Stimulated activated CD8-positive, alpha-beta memory T cell treated with anti-CD3 and anti-CD28 coated beads, Interleukin-7, amount 100 ng/mL, for 1 hour (primary cell): ENCODE measurements at places on chromosomes 6 and 20.

DNA sequence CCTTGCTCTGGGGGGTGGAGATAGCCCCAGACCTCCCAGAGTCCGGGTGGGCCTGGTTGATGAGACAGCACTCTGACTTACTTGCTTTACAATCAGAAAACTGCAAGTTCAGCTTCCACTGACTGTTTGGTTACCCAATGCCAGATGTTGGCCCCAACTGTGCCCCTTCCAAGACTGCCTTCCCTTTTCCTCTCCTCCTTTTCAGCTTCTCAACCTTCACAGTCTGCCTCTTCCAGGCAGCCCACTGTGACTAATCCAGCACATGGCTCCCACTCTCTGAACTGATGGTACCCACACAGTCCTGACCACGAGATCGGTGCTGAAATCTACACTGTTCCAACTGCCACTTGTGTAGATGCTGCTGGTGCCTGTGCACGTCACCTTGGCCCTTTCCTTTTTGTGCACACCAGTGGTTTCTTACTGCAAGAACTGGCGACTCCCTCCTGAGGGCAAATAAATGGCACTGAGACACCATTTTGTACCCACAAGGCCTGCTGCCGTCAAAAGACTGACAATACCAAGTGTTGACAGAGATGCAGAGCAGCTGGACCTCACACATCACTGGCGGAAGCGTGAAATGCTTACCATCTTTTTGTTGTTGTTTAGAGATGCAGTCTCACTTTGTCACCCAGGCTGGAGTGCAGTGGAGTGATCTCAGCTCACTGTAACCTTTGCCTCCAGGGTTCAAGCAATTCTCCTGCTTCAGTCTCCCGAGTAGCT is 1.8 kb upstream of the ARFGAP1 start:
- no peak for DNase-seq

DNA sequence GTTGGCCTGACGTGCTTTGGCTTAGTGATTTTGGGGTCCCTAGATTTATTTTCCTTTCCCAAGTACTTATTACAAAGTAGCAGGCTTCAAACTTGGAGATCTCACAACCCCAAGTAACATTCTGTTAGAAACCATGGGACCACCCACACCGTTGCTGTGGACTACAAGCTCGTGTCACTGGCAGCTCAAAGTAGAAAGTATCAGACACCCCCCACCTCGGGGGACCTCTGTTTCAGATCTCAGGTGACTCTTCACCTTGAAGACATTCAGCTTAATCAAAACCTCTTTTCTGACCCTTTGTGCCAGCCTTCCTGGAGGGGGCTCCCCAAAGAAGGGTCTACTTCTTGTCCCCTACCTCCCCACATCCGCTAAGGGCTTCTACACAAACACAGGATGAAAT is 15.7 kb upstream of the MYT1 start:
- no peak for DNase-seq

DNA sequence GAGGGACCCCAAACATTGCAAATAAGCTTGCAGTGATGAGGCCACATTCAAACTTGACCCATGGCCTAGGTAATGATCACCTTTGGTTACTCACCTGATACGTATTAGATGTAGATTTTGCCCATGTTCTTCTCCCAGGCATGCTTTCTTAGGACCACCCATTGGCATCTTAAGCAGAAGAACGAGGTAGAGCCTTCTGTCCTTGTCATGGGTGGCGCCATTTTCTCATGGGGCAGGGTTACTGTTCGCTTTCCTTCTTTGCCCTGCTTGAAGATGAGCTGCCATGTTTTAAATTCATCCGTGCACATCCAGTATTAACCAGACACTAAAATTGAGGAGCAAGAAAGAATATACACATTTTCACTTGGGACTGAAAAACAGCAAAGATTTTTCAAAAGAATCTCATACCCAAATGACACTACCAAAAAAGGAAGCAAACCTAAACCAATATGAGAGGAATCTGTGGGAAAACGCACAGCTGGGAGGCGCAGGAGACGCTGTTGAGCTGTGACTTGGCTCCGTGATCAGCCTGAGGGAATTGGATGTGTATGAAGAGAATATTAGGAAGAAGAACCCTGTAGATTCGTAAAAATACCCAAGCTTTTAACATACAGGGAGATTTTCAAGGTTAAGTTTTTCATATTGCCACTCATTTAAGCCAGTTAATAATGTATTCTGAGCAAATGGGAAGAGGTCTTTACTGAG is 36.6 kb downstream of the GMPR start:
- DNase-seq, result no peak

DNA sequence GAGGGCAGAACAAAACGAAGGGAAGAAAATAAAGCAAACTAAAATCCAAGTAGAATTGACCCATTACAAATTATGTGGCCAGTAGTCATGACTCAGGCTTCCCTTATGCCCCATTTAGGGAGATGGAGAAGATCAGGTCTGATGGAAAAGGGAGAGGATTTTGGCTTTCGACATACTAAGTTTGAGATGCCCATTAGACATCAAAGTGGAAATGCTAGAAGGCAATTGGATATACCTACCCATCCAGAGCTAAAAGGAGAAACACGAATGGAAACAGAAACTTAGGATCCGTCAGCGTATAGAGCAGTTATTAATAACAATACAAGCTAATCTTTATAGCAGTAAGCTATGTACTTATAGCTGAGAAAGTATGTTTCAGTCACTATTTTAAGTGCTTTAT is 4.8 kb downstream of the TRPC4AP start:
- DNase-seq, result no peak

DNA sequence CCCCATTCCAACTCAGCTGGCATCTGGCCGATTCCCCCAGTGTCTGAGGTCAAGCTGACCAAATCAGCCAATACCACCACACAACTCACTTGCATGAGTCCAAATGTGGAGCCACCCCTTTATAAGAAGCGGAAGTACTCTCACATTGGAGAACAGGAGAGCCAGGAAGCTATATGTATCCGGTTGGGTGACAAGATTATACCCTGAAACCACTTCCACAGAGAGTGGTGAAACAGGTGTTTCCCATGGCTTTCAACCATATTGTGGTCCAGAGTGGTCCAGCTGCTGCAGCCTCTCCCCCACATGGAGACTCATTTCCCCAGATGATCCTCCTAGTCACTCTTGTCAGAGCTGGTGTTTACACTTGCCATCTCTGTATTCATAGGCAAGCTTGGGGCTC is 24.0 kb upstream of the SERINC1 start:
- no peak for DNase-seq

- DNase-seq, result no peak
Measured at GRCh38 chr6:162621246-162621645, 106.3 kb downstream of the PRKN start.

DNA sequence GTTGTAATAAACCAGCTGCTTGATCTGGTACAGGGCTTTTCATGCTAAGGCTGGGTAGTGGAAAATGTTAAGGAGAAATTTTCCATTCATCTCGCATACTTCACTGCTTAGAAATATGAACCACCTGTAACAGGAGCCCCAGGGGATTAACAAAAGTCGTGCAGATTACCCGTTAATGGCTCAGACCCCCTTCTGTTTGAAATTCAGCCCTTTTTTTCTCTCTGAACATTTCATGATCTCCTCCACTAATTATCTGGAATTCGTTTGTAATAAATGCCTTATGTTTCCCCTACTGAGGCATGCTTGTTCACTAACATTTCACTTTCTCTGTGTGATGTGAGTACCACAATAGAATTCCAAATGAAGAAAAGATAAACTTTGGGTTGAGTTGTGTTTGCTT is 336.4 kb upstream of the HSF2 start:
- no peak for DNase-seq

DNA sequence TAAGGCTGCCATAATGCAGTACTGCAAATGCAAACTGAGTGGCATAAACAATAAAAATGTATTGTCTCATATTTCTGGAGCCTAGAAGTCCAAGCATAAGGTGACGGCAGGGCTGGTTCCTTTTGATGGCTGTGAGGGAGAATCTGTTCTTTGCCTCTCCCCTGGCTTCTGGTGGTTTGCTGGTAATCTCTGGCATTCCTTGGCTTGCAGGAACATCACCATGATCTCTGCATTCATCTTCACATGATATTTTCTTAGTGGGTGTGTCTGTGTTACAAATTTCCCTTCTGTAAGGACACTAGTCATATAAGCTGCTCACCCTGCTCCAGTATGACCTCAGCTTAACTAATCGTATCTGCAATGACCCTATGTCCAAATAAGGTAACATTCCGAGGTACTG is 1104.2 kb upstream of the CITED2 start:
- DNase-seq, result no peak

- no peak for DNase-seq
Measured at GRCh38 chr6:24195836-24196597, 70.0 kb downstream of the NRSN1 start.
